CD4-positive, alpha-beta memory T cell (primary cell): ENCODE measurements at places on chromosomes 3 and 15.
A peak's percentile ranks its signal among the peaks of the same experiment; 100 is the strongest.

- no peak for DNase-seq
Observed at GRCh38 chr3:55405436-55405835, 81.7 kb downstream of the WNT5A start.

DNA sequence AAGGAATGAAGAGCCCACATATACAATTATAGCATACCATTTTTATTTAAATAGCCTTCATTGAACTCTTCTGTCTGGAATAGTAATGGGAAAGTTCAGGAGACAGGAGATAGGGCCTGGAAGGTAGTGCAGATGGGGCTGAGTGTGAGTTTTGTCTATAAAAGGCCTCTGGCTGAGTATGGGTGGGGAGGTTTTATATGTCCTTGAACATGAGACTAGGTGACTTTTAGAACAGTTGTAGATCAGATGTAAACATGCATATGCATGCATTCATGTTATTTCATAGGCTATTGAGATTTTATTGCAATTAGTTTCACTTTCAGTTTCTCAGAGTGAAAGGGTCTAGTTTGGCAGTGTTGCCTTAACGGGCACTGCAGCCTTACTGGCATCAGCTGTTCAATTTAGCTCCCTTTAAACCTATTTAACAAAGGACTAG lies 27.1 kb downstream of the CGGBP1 start:
- DNase-seq = peak; percentile 49

DNA sequence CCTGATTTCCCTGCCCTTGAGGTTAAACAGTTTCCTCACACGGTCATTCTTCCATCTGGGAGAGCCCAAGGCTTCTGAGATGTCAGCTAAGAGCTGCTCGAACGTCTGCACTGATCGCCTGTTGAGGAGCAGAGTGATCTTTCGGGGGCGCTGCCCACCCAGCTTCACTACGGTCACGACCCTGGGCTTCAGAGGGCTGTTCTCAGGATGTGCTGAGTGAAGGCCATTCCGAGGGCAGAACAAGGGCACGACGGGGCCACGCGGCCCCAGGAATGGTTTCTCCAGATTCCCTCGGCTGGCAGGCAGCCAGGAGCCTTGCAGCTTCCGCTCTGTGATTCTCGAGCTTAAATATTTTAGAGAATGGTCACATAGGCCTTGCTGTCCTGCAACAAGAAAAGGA lies 25.7 kb downstream of the DCLK3 start:
- DNase-seq = no peak

DNA sequence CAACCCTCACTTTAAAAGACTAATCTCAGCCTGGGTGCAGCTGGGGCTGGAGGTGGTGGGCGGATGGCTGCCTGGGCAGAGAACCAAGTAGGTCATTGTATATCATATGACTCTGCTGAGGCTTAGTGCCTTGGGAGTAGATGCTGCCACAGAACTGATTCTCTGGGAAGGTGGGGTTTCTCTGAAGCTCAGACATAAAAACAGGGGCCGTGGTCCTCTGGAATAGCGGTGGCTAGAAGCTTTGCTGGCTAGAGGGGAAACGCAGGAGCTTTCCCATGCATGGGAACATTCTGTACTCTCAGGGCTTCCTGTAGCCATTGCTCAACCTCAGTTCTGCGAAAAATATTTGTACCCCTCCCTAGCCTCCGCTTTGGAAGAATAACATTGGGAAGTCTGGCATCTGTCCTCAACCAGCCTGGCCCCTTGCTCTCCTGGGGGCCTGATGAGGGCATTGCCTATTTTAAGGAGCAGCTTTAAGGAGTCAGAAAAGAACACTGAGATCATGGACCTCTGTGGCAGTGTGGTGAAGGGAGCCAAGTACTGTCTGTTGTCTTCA lies 14.7 kb downstream of the TIMP4 start:
- no peak for DNase-seq

- no peak for DNase-seq
Observed at GRCh38 chr3:184156522-184156955, 1.4 kb downstream of the DVL3 start.

DNA sequence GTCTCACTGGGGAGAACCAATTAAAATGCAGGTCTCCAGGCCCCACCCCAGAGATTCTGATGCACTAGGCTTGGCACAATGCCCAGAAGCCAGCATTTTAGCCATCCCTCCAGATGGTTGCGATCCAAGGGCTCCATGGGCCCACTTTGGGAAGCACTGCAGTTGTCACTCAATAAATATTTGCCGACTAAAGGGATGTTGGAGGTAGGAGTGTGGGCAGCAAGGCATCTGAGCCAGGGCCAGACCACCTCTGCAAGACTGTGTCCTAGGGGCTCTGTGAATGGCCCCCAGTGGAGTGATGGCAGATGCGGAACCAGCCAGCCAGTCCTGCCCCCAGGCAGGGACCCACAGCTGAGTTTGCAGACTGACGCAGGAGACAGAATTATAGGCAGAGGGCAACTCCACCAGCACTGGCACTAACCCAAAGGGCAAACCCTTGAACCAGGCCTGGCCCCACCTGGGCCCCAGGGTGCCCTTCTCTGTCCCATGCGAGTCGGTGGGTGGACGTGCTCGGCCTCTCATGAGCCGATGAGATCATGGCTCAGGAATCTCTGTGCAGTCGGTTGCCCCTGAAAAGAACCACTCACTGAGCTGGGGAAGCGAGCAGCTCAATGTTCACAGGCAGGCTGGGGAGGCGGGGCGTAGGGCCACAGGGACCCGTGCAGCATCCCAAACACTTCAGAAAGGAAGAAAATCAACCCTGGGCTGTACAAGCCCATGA lies 49.7 kb downstream of the SEMA5B start:
- DNase-seq = no peak

DNA sequence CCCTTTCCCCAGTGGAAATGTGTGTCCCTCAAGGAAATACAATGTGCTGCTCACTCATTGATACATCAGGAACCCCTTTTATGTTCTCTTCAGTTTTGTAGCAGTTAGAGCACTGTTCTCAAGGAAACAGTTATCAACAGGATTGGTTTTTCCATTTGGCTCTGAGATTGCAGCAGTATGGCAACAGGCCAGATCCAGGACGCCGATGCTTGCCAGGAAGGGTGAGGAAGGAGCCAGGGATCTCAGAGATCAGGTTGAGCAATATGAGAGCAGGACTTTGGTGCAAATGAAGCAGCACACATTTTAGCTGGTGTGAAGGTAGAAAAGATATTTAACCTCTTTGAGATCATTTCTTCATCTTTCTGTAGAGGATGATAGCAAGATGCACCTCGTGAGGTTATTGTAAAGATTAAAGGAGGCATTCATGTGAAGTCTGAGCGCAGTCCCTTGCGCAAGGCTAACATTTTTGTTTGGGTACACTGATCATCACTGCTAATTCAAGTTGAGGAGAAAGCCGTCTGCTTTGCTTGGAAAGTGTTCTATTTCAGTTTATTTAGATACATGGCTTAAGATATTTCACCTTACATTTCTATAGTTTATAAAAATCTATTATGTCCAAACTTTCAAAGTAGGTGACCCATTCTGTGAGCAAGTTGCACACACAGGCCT lies 68.5 kb downstream of the KCNH8 start:
- no peak for DNase-seq

DNA sequence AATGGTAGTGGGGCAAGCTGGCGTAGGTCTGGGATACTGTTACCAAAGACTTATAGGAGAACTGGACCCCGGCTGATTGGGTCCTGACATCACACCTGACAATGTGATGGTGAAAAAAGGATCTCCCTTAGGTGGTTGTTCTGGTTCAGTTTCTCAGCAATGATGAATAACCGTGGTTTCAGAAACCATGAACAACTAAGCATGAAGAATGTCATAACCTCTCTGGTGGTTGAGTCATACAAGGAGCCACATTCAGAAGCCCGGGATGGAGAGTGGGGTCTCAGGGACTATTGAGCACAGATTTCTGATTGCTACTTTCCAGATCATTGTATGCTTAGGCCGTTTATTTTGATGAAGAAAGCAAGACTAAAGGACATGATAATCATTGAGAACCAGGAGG lies 17.4 kb downstream of the GPR160 start:
- DNase-seq = no peak
